ENCODE measurements at places on chromosomes 4 and X.

GRCh38 chrX:21150208-21150607 lies 224.0 kb upstream of the CNKSR2 start:
- DNase-seq = no peak

DNA sequence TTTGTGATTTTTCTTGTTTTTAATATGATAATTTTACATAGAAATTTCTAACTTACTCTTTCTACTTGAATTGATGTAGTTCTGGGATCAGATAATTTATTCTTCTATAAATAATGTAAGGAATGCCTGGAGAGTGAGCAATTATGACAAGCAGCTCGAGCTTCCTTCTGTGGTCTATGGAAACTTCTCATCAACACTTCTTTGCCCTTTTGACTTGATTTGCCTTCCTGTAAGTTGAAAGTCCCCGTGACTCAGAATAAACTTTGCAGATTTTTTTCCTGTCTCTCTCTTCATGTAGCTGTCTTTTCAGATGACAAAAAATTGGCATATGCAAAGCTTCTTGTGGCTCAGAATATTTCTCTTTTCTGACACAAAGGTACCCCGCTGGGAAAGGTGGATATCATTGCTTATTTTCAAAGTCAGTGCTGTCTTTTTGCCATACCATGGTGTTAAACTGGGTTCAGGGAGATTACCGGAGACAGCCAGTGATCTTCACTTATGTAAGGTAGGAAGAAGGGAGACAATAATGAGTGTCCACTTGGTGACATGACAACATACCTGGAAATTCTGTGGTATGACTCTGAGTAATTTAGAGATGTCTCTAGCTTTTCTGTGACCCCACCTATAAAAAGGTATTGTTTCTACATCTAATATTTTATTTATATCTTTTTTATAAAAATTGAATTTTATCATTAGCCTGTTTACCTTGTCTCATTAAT lies 278.6 kb upstream of the GNPDA2 start:
- no peak for DNase-seq

GRCh38 chr4:26000274-26000950 lies 86.4 kb downstream of the SMIM20 start:
- DNase-seq = no peak

GRCh38 chrX:1582686-1583437 lies 8.5 kb upstream of the AKAP17A start:
- no peak for DNase-seq

- DNase-seq = no peak
Measured at GRCh38 chrX:8907688-8908087, 106.5 kb upstream of the FAM9A start.

DNA sequence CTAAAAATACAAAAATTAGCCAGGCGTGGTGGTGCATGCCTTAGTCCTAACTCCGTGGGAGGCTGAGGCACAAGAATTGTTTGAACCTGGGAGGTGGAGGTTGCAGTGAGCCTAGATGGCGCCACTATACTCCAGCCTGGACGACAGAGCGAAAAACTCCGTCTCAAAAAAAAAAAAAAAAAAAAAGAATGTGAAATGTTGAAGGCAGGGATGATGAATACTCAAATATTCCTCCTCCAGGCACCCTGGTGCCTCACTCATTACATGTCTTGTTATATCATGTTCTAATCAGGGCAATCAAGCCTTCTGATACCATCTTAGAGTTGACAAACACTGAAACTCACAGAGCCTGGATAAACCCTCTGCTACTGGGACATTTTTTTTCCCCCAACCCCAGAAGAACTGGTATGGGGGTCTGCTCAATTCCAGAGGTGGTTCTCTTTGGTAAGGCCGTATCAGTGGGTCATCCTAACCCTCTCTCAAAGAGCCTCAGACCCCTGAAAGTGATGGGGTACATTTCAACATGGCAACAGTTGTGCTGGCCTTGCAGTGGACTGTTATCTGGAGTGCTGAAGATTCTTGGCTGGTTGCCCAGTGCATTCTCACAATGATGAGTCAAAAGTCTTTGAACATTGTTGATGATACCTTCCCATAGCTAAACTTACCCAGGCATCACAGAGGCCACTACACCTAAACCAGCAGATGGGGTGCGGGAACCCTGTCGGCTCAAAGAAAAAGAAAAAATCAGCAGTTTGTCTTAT lies 2.4 kb upstream of the SH3KBP1 start:
- no peak for DNase-seq

DNA sequence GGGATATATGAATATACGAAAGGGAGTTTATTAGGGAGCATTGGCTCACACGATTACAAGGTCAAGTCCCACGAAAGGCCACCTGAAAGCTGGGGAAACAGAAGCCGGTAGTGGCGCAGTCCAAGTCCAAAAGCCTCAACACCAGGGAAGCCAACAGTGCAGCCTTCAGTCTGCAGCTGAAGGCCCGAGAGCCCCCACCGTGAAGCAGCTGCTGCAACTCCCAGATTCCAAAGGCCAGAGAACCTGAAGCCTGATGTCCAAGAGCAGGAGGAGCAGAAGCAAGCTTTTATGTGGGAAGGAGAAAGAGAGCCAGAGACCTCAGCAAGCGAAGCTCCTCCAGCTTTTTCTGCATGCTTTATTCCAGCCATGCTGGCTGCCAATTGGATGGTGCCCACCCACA lies 275.8 kb downstream of the PTTG2 start:
- DNase-seq = no peak

- DNase-seq = no peak
Measured at GRCh38 chrX:16992445-16992844, 46.0 kb downstream of the REPS2 start.

GRCh38 chrX:37716602-37717001 lies 31.0 kb downstream of the XK start:
- DNase-seq = no peak

DNA sequence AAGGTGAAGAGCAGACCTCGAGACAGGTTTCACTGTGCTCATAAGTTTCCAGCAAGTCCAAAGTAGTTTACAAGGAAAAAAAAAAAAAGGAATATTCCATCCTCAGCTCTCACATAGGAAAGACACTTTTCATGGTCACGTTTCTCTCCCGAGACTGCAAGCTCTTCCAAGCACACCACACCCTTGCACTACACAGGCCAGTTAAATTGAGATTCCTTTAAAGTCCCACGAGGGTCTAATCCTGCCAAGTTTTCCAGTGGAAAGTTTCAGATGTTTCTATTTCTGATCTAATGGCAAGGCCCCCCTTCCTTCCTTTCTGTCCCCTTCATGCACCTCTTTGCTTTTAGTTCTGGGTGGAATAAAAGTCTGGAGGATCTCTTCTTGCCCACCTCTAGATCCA lies 67.9 kb upstream of the PCDH19 start:
- DNase-seq = no peak

DNA sequence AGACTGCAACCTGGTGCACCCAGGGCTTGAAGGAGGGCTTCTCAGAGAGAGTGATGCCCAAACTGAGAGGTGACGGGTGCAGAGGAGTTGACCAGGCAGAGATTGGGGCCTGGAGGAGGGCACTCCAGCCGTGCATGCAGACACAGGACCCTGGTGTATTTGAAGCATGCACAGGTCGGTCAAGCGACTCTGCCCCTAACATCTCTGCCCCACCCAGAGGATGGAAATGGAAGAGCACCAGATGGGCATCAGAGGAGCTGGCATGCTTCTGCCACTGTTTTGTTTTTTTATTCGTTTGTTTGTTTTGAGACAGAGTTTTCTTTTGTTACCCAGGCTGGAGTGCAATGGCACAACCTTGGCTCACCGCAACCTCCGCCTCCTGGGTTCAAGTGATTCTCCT lies 320.9 kb downstream of the EVC2 start:
- no peak for DNase-seq

DNA sequence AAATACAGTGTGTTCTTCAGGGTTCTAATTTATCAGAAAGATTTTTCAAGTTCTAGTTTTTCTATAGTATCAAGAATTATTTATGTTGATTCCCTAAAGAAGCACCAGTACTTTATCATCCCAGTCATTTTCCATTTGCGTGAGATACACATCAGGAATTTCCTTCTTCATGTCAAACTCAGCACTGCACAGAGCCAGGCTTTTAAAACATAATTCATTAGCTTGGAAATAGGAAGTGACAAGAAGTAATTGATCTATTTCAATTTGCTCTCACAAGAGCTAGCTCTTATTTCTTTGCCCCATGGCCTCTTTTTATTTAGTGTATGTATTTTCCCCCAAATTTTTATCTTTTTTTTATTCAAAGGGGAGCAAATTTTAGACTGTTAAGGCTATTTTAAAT lies 13.0 kb upstream of the SLC10A4 start:
- no peak for DNase-seq

DNA sequence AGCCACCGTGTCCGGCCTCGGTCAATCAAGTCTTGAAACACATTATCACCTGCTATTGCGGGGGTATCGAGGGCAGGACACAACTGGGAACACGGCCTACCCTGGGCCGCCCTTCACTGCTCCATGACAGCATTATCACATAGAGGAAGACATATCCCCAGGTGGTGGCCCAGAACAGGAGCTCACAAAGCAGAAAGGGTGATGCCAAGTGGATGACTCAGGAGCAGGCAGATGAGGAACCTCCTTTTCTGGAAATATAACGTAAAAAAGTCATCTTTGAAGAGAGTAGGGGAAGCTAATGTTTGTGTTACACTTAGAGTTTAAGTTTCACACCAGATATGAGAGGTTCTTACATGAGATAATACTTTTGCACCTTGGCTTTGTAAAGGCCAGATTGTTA lies 5.3 kb upstream of the SUPT20HL1 start:
- DNase-seq = no peak

GRCh38 chr4:6267573-6267972 lies 2.1 kb upstream of the WFS1 start:
- DNase-seq = no peak

DNA sequence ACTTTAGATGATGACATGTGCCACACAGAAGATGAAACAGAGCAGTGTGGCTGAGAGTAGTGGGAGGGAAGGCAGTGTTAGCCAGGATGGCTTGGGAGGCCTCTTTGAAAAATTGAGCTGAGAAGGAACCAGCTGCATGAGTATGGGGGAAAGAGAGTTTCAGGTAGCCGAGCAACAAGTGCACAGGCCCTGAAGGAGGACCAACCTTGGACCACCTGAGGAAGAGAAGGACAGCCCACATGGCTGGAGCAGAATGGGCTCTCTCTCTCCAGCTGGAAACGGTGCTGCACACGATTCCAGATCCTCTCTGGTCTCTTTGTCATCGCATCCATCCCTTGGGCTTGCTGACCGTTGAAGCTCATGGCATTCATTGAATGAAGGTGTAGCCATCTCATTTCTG lies 23.9 kb upstream of the BCOR start:
- no peak for DNase-seq

DNA sequence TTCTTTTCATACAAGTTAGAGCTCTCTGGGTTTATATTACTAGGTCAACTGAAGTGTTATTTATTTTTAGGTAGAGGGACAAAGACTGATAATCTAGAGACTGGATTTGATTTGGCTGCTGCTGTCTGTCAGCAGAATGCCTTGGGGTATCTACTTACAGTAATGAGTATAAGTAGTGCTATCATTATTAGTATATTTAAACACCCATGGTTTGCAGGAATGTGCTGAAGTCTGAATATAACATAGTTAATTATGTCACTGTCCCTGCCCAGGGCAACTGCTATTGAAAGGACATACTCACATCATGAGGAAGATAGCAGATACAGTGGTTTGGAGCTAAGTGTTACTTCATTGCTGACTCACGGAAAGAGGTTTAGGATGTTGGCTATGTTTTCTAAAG lies 76.2 kb downstream of the PRRG1 start:
- DNase-seq = no peak

DNA sequence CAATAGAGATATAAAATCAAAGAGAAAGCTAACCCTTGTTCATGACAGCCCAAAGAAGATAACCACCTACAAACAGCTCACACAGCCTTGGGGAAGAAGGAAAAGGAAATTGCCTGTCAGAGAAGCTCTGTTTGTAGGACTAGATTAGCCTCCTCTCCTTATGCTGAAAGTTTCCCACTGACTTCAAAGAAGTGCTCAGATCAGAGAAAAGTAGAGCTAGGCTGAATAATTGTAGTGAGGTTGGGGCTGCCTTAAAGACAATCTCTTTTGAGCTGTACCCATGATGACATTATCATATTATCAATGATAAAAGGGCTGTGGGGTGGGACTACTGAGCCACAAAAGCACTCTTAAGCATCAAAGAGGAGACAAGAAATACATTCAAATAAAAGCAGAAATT lies 223.0 kb upstream of the GALNT7 start:
- no peak for DNase-seq

GRCh38 chrX:5307416-5307815 lies 921.3 kb downstream of the NLGN4X start:
- DNase-seq = no peak

GRCh38 chr4:5118091-5118786 lies 67.0 kb downstream of the STK32B start:
- no peak for DNase-seq

GRCh38 chrX:115363372-115363771 lies 73.9 kb downstream of the LUZP4 start:
- DNase-seq = no peak

- DNase-seq = no peak
Measured at GRCh38 chrX:152907084-152907651, 9.3 kb downstream of the ZNF185 start.

- DNase-seq = no peak
Measured at GRCh38 chr4:80948995-80949394, 81.5 kb upstream of the BMP3 start.

- DNase-seq = no peak
Measured at GRCh38 chrX:143017272-143017671, 8.5 kb upstream of the SPANXN4 start.

- DNase-seq = no peak
Measured at GRCh38 chrX:96170626-96171025, 514.0 kb upstream of the DIAPH2 start.

DNA sequence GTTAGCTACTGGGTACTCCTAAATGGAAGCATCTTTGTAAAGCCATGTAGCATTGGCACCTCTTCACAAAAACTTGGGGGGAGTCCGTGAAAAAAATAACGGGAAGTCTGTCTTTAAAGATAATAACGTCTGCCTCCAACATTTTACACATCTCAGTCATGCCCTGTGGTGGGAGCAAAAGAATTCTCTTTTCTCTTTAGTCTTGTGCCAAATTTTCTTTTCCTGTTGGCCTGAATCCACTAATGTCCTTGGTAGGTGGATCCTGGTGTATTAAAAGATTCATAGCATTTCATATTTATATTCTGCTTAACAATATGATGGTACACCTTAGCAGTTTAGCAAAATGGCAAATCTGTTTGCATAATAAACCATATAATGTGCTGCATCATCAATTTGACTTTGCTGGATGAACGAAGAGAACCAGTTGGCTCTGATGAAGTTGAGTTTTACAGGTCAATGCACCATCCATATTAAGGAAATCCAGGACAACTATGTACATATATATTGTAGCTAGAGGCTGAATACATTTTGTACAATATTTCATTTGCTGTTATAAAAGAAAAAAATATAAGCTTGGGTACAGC lies 746.4 kb upstream of the MAGEB2 start:
- no peak for DNase-seq

DNA sequence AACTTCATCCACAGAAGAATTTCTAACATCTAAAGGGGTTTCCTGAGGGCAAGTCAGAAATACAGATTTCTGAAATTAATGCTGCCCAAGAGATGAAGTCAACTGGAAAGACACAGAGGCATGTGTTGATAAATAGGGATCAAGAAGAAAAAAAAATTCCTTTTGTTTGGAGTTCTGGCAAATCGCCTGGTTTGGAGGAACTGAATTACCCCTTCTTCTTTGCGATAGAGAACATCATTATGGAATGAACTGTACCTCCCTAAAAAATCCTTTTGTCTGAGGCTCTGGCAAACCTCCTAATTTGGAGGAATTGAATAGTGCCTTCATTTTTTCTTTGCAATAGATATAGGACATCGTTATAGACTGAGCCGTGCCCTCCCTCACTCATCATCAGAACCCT lies 200.9 kb downstream of the DHRSX start:
- DNase-seq = no peak

- no peak for DNase-seq
Measured at GRCh38 chr4:73908965-73909364, 39.8 kb downstream of the CXCL1 start.

- DNase-seq = no peak
Measured at GRCh38 chr4:2219233-2219760, 22.6 kb downstream of the HAUS3 start.
